ENCODE measurements at places on chromosomes 4 and X.

DNA sequence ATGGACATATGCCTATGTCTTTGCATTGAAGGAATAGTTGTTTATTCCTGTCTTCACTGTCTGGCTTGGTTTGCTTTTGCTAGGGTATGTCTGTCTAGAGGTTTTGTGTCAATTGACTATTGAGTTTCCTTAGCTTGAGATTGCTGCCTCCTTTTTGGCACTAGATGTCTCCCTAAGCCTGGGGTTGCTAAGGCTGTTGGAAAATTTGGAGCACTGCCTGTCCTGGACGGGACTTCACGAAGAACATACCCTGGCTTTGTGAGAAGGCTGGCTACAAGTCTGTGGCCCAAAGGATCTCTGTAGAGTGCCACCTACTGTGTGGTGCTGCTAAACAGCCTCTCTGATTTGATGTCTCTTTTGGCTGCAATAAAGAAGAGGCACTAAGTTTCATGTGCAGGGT lies 183.8 kb upstream of the NUDT10 start:
- H3K4me1 ChIP-seq: no peaks in the 10 kb centered on the region
- H3K27ac ChIP-seq: no peak overlapping the region
- peaks cover under 1% of the 10 kb centered on the region for H3K27me3 ChIP-seq
- no peak overlapping the region for H3K4me3 ChIP-seq
- H3K36me3 ChIP-seq: no peaks in the 10 kb centered on the region

DNA sequence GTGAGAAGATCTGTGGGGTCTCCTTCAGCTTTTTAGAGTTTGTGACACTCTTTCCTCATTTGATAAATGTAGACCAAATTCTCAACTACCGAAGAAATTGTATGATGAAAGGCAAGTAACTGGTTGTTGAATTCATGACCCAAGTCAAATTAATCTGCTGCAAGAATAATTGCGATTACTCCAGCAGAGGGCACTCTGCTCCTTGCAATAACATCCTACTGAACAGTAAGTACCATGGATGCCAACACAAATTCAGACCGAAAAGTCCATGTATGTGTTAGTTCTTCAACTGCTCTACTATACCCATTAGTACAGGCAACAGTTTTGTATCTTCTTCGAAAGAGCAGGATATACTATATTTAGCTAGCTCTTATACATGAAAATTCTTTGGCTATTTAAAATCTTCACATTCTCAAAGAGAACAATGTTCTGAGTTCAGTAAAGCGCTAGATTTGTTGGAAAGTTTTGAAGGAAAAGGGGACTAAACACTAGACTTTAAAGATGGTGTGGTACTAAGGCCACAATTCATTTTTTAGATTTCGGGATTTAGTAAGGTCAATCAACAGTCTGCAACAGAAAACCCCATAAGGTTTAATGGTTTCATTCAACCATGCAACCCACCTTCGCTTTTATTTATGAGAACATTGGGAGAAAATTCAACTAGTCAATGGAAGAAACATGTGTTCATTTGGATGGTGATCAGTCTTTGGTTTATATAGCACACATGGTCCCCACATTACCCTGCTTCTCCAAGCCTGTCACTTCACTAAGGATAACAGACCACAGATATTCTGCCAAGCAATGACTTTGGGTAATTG lies 105.4 kb upstream of the TBC1D9 start:
- peak; percentile 9 for DNase-seq
- H3K27me3 ChIP-seq: peaks cover 13% of the 10 kb centered on the region
- no peaks in the 10 kb centered on the region for H3K36me3 ChIP-seq
- H3K4me3 ChIP-seq: no peak overlapping the region

GRCh38 chr4:46924789-46925529 lies 15.9 kb upstream of the COX7B2 start:
- no peak overlapping the region for H3K4me3 ChIP-seq
- H3K4me1 ChIP-seq: no peaks in the 10 kb centered on the region
- H3K27me3 ChIP-seq: no peaks in the 10 kb centered on the region
- no peak overlapping the region for H3K27ac ChIP-seq

- H3K4me1 ChIP-seq: no peaks in the 10 kb centered on the region
- DNase-seq: no peak
- no peaks in the 10 kb centered on the region for H3K27me3 ChIP-seq
- H3K36me3 ChIP-seq: no peaks in the 10 kb centered on the region
- H3K4me3 ChIP-seq: no peak overlapping the region
Observed at GRCh38 chr4:158250321-158250720, 40.0 kb downstream of the TMEM144 start.

- H3K4me1 ChIP-seq: no peaks in the 10 kb centered on the region
- no peaks in the 10 kb centered on the region for H3K27me3 ChIP-seq
- no peak overlapping the region for H3K27ac ChIP-seq
Observed at GRCh38 chrX:13195340-13195739, 124.5 kb downstream of the ATXN3L start.

DNA sequence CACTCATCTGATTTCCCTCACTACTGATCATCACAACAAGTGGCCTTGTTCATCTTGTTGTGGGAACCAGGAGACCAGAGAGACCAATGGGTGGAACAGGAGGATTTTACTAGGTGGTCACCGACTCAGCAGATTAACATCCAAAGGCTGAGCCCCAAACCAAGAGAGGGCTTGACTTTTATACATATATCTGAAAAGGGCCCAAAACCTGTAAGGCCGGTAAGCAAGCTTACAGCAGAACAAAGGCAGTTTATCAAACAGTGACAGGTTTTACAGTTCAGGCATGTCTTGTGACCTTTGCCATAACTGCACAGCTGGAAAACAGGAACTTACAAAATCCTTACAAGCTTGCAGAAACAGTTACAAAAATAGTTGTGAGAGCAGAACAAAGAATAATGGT lies 195.9 kb downstream of the OR13H1 start:
- no peaks in the 10 kb centered on the region for H3K4me1 ChIP-seq
- no peak overlapping the region for H3K4me3 ChIP-seq
- H3K27ac ChIP-seq: no peak overlapping the region
- DNase-seq: no peak

DNA sequence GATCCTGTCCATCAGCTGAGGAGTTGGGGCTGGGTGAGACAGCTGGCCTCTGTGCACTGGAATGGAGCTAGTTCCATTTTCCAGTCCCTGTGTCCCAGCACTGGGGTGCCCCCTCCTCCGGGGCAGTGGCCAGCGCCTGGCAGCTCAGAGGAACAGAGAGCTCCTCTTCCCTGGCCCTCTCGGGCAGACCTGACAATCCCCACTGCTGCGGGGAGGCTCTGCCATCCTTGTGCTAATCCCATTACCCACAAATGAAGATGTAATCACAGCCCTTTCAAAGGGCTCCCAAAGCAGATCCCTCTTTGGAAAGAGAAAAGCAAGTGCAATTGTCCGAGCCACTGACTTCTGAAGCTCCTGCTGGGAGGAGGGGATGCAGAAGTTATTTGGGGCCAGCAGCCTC lies 75.1 kb upstream of the MSX1 start:
- no peak for DNase-seq
- peaks cover 16% of the 10 kb centered on the region for H3K27me3 ChIP-seq
- H3K36me3 ChIP-seq: no peaks in the 10 kb centered on the region
- no peaks in the 10 kb centered on the region for H3K4me1 ChIP-seq
- H3K4me3 ChIP-seq: no peak overlapping the region
- H3K27ac ChIP-seq: no peak overlapping the region
